ENCODE measurements at places on chromosomes 12 and 14.
A peak's percentile ranks its signal among the peaks of the same experiment; 100 is the strongest.

DNA sequence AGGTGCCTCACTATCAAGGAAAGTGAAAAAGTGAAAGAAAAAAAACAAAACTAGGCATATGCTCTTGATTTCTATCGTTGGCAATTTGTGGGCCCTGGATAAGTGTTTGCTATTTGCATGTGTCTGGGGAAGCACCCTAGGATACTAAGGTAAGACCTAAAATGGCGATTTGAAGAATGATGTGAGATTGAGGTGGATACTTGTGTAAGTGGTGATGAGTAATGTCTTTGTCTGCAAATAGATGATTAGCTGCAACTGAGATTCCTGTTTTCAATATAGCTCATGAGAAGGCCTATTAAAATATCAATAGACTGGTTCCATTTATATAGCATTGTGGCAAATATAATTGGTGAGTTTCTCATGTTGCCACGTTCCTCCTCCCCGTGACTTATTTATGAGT is 261.7 kb downstream of the NEDD1 start:
- no peak for DNase-seq

DNA sequence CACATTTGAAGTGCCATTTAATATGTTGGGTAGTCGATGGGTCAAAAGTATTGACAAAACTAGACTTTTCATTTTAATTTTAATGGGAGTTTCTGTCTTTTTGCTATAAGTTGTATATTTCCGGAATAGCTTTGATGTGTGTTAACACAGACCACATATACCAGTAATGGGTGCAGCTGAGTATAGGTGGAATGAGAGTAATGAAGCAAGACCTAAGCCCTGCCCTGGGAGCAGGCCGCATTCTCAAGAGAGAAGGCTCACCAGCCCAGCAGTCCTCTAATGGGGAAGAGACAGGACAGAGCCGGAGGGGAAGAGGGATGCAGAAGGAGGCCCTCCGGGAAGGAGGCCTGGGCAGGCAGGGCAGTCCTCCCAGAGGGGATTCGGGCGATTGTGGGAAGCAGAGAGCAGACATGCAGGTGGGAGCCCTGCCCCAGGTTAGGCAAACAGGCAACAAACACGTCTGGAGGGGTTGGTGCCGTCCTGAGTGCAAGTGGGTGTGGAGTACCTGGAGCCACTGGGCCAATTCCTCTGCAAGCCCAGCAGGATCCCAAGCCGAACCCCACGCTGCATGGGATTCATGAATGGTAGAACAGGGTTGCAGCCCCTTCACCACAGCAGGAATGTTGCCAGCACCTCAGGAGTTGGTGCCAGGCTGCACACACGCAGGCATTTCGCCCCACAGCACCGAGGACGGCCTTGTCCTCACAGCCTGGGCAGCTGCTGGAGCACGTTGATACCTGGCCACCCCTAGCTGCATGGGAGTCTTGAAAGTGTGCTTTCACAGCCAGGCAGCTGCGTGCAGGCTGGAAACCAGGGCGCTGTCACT is 7.8 kb downstream of the CKB start:
- DNase-seq, result no peak

DNA sequence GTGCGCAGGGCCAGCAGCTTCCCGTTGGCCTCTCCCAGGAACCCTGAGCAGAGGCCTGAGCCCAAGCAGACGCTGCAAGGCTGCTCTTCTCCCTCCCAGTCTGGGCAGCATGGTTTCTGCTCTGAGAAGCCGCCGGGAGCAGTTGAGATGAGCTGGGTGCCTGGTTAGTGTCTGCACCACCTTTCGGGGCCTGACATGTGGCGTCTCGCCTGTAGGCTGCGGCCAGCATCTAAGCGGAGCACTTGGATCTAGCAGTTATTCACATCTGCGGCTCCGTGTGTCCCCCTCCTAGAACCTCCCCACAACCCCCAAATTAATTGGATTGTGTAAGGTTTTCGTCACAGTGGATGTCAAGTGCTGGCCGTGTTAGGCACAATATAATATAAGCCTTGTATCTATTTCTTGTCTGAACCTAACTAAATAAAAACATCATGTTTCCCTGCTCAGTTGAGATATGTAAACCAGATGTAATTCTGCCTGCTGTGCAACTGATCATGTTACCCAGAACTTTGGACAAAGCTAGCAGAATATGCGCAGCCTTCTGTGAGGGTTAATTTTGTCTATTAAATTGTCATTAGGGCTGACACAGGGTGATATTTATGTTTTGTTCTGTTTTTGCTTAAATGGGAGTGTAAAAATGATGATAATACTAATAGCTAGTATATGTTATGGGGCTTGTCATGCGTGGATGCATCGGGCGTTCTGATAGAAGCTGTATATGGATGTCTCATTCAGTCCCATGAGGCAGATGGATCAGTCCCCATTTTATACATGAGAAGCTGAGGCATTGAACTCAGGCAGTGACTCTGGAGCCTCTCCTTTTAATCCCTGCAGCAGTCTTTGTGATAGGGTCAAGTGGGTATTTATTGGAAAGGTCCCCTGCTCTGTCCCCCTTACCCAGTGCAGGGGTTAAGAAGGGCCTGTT is 45.8 kb downstream of the ELK3 start:
- DNase-seq, result no peak

GRCh38 chr14:91350813-91351511 is 66.7 kb downstream of the CCDC88C start:
- peak; percentile 64 for DNase-seq

- no peak for DNase-seq
Measured at GRCh38 chr12:108483213-108484059, 31.6 kb upstream of the FICD start.

DNA sequence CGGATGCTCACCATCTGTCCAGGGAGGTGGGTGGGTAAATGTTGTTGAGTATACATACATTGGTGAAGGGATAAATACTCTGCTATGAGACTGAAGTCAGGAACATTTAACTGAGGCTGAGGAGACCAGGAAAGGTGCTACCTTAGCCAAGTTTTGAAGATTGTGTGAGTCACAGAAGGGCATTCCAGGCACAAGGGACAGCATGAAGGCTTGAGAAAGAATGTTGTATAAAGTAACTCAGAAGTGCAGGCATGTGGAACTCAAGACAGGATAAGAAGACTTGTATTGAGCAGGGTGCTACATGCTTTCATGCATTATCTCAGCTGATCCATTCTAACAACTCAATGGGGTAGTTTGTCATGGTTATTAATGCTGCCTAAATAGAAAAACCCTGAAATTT is 112.7 kb downstream of the IPO8 start:
- no peak for DNase-seq

GRCh38 chr12:42255221-42255865 is 17.3 kb upstream of the YAF2 start:
- DNase-seq, result no peak

- DNase-seq, result no peak
Measured at GRCh38 chr14:102948698-102949061, 26.2 kb downstream of the AMN start.

DNA sequence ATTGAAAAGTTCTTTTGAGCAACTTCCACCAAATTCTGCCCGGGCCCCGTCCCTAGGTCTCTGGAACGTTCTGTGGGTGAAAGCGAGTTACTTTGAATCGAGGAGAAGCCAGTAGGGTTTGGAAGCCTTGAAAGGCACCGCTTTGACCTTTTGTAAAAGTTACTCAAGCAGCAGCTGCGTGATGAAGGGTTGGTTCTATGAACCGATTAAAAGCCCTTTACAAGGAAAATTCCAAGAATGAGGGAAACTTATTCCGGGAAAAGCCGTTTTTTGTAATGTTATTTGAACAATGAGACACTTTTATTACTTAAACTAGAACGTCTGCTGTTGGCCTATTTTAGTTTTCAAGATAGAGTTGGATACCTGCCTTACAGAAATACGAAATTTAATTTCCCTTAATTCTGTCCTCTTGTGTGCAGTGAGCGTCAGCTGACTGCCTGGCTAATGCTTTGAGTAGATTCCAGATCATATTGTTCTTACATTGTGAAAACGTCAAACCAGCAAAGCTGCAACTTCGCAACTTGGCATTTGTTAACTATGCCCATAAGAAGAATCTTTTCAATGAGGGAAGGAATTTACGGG is 906 bp downstream of the LARP4 start:
- DNase-seq, result no peak

- DNase-seq, result no peak
Measured at GRCh38 chr14:91035855-91036254, 24.6 kb downstream of the RPS6KA5 start.

GRCh38 chr14:100854435-100854834 is 28.5 kb downstream of the MEG3 start:
- no peak for DNase-seq

- DNase-seq, result no peak
Measured at GRCh38 chr14:83356080-83356479, 1822.4 kb upstream of the SEL1L start.

GRCh38 chr14:64303471-64303917 is 9.3 kb upstream of the ESR2 start:
- peak; percentile 38 for DNase-seq

GRCh38 chr12:51389302-51389999 is 1.8 kb downstream of the GALNT6 start:
- DNase-seq, result no peak

GRCh38 chr12:105107171-105107493 is 399 bp upstream of the WASHC4 start:
- DNase-seq, result no peak

- DNase-seq, result no peak
Measured at GRCh38 chr12:52042706-52043385, 8.4 kb upstream of the NR4A1 start.

DNA sequence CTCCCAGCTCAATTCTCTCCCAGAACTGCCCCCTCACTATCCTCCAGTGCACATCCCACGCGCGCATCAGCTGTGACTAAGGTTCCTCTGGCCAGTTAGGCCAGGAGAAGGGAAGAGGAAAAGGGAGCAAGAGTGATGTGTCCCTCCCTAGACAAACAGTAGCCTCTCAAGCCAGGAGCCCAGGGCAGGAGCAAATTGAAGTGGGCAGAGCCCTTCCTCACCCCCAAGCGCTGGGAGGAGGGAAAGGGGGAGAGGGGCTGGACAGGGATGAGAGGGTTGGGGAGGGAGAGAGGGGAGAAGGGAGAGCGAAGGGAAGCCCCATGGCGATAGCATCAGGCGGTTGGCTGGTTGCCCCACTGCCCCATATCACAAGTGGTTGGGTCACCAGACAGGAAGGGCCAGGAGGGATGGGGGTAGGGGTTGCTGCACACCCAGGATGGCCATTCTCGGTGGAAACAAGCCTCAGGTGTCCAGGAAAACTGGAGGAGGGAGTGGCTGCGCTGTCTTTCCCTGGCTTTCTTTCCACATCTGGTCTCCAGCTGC is 1.1 kb downstream of the CD63 start:
- no peak for DNase-seq

DNA sequence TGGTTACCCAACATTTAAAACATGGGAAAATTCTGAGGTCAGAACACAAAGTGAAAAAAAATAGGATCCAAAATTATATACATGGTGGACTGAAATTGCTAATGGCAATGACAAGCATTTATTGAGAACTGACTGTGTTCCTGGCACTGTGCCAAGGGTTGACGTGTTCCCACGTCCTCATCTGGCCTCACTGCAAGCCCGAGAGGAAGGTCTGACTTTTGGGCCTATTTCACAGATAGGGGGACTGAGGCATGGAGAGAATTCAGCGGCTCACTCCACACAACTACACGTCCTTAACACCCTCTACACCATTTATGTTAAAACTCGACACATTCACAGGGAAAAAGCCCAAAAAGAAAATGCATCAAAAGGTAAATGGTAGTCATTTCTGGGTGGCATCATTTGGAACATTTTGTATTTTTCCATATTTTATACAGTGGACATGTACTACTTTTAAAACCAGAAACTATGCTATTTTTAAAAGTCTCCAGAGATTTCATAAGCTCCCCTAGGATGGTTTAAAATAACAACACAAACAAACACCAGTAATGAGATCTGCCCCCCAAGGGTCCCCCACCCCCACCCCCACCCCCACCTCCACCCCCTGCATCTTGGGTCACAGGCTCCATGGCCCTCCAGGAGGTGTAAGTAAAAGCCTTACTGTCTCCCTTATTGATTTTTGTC is 27.7 kb downstream of the CLMN start:
- no peak for DNase-seq

DNA sequence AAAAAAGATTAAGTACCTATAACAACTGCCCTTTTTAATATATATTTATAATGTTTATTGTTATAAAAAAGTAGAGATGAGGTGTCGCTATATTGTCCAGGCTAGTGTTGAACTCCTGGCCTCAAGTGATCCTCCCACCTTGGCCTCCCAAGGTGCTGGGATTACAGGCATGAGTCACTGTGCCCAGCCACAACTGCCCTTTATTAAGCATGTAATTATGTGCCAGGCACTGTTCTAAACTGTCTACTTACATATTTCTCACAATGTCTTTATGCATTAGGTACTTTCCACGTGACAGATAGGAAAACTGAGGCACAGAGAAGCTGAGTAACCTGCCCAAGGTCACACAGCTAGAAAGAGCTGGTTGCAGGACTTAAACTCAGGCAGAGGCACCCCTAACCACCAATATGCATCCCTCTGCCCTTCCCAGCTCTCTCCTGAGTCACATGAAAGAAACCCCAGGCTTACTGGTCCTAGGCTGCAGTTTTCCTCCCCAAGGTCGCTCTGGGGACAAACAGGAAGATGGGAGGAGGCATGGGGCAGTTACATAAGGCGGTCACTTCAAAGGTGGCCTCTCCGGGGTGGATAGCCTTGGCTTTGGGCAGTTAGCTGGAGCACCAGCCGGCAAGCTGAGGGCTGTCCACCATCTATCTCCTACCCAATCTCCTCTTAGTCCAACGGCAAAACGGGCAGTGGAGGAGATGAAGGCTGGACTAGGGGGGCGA is 54.6 kb upstream of the TBX3 start:
- no peak for DNase-seq

GRCh38 chr14:76292561-76292960 is 83.4 kb upstream of the ESRRB start:
- DNase-seq, result no peak

DNA sequence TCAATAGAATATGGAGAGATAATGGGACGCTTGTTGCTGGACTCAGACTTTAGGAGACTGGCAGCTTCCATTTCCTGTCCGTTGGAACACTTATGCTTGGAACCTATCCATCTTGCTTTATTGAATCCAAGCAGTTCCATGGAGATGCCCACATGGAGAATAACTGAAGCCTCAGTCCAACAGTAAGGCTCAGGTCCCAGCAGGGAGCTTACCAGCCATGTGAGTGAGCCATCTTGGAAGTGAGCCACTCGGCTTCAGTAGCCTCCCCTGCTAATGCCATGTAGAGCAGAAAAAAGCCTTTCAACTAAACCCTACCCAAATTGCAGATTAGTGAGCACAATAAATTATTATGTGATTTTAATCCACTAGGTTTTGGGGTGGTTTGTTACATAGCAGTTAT is 538.8 kb upstream of the STXBP6 start:
- DNase-seq, result no peak

DNA sequence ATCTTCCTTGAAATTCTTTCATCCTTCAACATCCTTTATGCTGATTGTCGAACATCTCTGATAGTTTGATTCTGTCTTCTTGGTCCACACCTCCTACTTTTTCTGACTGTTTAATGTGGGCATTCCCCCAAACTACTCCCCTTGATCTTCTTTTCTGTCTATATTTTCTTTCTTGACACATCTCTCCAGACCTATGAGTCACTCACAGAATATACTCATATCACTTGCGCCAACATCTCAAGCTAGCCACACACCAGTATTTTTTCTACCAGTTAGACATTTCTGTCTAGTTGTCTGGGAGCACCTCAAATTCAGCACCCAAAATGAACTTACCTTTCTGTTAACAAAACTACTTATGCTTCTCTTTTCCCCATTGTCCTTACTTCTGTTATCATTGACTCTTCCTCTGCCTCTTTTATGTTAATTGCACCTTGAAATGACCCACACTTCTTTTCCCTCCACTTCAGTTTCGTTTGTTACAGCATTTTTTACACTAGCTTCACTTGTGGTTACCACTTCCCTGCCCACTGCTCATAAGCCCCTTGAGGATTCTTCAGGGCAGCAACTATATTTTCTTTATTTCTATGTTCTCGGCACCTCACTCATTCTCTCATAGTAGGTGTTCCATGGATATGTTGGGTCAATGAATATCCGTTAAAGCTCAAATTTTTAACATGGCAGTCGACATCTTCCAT is 33.5 kb downstream of the TSHR start:
- DNase-seq, result no peak

Data from CD4-positive, alpha-beta T cell treated with Interleukin-6 at 100 ng/mL for 8 hours (primary cell).